ENCODE measurements at places on chromosomes 1 and 21. TPM values are rescaled to one million over a fixed set of nuclear protein-coding genes. Genes with fewer than 3 reads are reported as not detected.

PMF1 gene
- 32.3 TPM for polyA plus RNA-seq

CFAP107 gene
- polyA plus RNA-seq, result 0.11 TPM

SLC16A4 gene
- 0.35 TPM for polyA plus RNA-seq

IL10RB gene
- polyA plus RNA-seq, result 22.2 TPM

SLC66A1 gene
- 12.5 TPM for polyA plus RNA-seq

YARS1 gene
- 35.5 TPM for polyA plus RNA-seq

TFF2 gene
- polyA plus RNA-seq, result 36.8 TPM

TMPRSS2 gene
- 111 TPM for polyA plus RNA-seq

PLOD1 gene
- polyA plus RNA-seq, result 47.0 TPM

OR1C1 gene
- polyA plus RNA-seq, result not detected

INTS11 gene
- 98.6 TPM for polyA plus RNA-seq

ATP5PF gene
- 150 TPM for polyA plus RNA-seq

MCOLN3 gene
- polyA plus RNA-seq, result 1.1 TPM

GREM2 gene
- 1.1 TPM for polyA plus RNA-seq

RPS6KC1 gene
- 6.6 TPM for polyA plus RNA-seq

DYNLT5 gene
- 0.67 TPM for polyA plus RNA-seq

ARHGAP30 gene
- polyA plus RNA-seq, result 10.8 TPM

CGN gene
- polyA plus RNA-seq, result 2.1 TPM

MYCL gene
- polyA plus RNA-seq, result 14.7 TPM

ERG gene
- polyA plus RNA-seq, result 19.6 TPM

LDLRAD1 gene
- not detected for polyA plus RNA-seq

ID3 gene
- 375 TPM for polyA plus RNA-seq

OR2G6 gene
- polyA plus RNA-seq, result not detected

OR2M7 gene
- not detected for polyA plus RNA-seq

MAN1C1 gene
- polyA plus RNA-seq, result 12.4 TPM

TFF3 gene
- 21.7 TPM for polyA plus RNA-seq
